ENCODE measurements at places on chromosomes 1 and 21.
A peak's percentile ranks its signal among the peaks of the same experiment; 100 is the strongest.

DNA sequence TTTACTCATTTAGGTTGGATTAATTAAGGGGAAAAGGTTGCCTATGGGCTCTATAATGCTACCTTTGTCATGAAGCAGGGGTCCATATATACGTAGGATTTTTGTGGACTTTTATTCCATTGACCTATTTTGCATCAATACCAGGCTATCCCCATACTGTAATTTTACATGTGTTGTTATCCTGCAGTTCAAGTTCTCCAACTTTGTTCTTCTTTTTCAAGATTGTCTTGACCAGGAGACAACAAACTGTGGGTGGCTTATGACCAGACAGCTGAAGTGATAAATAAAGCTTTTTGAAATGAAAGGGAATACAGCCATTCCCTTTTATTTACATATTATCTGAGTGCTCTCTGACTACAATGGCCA, 345.7 kb downstream of the BARHL2 start:
- DNase-seq, result no peak

DNA sequence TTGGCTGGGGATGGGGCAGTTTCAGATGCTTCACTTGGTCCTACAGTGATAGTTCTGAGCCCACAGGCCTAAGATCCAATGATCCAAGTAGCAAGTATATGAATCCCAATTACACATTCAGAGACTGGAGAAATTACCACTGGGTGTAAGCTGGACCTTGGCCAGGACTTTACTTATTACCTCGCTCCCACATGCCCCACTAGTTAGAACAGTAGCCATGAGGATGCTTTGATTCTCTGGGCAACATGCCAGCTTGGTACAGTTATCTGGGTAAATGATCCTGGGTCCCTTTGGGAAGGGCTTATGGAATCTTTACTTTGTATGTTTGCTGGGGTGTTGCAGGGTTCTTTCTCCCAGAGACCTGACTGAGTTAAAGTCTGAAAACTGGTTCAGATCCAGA, 5.0 kb upstream of the FCAMR start:
- DNase-seq, result no peak

DNA sequence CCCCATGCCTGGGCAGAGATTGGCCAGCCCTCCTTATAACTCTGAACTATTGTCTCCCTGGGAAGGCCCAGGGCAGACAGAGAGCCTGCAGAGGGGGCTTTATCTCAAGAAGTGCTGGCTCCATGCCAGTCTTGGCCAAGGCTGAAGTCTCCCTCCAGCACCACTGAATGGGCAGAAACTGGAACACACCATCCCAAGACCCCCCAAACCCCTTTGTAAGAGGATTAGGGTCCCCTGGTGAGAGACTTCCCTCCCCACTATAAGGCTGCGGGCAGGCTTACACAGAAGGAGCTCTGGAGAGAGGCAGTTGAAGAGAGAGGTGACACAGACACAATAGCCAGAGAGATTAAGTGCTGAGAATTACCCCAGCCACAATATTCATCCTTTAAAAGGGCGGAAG, 97.2 kb downstream of the NAV1 start:
- DNase-seq, result no peak

DNA sequence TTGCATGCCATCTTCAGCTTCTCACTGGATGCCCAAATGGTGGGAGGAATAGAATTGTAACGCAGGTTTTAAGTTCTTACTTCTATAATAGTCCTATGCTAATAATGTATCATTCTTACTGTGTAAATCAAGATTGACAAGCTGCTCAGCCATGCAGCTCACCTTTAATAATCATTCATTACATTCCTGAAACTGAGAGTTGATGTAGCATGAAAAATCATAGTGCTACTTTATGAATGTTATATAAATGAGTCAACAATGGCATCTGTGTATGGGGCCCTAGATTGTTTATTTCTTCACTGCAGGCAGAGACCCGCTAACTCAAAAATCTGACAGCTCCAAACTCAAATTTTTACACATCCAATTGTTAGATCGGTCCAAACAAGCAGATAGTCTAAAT, 34.4 kb downstream of the FH start:
- no peak for DNase-seq

GRCh38 chr1:168693872-168694238, 35.2 kb downstream of the DPT start:
- DNase-seq, result no peak

- DNase-seq, result peak; percentile 84
These were observed 44.4 kb downstream of the NENF start for GRCh38 chr1:212477014-212477679.

DNA sequence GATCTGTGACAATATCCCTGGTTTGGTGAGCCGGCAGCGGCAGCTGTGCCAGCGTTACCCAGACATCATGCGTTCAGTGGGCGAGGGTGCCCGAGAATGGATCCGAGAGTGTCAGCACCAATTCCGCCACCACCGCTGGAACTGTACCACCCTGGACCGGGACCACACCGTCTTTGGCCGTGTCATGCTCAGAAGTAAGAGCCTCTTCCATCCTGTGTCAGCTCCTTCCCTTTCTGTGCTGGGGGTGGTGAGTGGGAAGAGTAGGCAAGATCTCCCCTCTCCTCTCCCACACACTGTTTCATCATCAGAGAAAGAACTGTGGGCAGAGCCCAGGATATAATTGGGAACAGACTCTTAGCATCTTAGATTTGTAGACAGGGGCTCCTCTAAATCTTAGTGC, 6.1 kb downstream of the WNT2B start:
- DNase-seq, result no peak

GRCh38 chr1:243963571-243963970, 87.5 kb upstream of the ZBTB18 start:
- DNase-seq, result peak; percentile 14

- DNase-seq, result peak; percentile 56
These were observed 25.1 kb downstream of the C2CD2 start for GRCh38 chr21:41928621-41929220.

GRCh38 chr1:109046671-109047070, 4.8 kb upstream of the WDR47 start:
- DNase-seq, result no peak

- peak; percentile 51 for DNase-seq
These were observed 37.9 kb upstream of the PDC start for GRCh38 chr1:186498695-186499389.

DNA sequence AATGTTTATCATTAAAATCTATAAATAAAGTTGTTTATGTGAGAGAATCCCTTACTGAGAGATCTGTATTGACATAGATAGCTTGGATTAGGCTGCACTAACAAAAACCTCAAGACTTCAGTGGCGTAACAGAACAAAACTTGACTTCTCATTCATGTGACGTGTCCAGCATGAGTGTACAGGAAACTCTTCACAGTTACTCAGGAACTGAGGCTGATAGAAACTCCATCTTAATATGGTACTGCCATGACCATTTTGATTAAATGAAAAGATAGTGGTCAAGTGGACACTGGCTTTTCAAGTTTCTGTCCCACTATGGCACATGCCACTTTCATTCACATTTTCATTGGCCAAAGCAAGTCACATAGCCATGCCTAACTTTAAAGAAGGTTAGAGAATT, 3.7 kb downstream of the ST3GAL3 start:
- DNase-seq, result peak; percentile 91

- DNase-seq, result no peak
These were observed 657.0 kb downstream of the AMY1C start for GRCh38 chr1:104406728-104407127.

GRCh38 chr1:50424045-50424883, 1.0 kb upstream of the DMRTA2 start:
- no peak for DNase-seq

GRCh38 chr1:63601463-63601862, 8.3 kb downstream of the PGM1 start:
- no peak for DNase-seq

- DNase-seq, result peak; percentile 23
These were observed 398.3 kb downstream of the KCNT2 start for GRCh38 chr1:196209983-196210382.

DNA sequence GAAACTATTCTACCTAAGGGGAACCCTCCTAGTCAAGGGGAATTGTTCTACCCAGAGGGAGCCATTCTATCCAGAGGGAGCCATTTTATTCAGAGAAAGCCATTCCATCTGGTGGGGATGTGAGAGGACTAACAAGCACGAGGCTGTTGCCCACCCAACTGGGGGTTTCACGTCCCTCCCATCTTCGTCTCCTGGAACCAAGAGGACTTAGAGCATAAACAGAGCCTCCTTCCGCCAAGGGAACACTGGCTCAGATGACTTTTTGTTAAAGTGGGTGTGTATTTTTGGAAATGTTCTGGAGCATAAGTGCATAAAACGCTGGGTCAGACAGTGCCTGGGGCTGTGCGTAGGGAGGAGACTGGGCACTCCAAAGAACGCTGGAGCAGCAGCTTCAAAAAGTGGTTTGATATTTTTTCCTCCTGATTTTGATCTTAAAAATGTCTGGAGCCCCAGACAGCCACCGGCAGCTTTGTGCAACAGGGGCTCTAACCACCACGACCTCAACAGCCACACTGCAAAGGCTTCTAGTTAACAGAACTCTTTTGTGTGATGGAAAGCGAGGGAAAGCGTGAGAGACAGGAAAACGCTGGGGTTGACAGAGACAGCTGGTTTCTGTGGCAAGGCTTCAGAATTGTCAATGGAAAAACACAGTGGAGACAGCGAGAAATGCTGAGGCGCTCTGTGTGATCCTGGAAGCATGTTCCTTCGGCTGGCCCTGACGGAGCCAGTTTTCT, 363.6 kb upstream of the CAMK1G start:
- no peak for DNase-seq

DNA sequence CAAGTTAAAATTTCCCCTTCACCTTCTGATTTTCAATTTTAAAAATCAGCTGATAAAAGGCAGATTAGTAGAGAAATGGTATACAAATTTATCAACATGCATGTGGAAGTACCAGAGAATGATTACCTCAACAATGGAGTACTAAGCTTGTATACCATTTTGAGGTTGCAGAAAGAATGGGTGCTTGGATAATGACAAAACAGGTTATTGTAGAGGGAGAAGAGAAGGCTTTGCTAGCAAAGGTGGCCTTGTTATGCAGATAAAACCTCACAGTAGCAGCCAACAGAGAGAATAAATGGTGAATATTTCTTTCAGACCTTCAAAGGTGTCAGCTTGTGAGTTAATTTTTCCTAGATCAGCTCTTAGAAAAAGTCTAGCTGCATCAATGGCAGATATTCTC, 1174.9 kb upstream of the ADGRL4 start:
- DNase-seq, result no peak

DNA sequence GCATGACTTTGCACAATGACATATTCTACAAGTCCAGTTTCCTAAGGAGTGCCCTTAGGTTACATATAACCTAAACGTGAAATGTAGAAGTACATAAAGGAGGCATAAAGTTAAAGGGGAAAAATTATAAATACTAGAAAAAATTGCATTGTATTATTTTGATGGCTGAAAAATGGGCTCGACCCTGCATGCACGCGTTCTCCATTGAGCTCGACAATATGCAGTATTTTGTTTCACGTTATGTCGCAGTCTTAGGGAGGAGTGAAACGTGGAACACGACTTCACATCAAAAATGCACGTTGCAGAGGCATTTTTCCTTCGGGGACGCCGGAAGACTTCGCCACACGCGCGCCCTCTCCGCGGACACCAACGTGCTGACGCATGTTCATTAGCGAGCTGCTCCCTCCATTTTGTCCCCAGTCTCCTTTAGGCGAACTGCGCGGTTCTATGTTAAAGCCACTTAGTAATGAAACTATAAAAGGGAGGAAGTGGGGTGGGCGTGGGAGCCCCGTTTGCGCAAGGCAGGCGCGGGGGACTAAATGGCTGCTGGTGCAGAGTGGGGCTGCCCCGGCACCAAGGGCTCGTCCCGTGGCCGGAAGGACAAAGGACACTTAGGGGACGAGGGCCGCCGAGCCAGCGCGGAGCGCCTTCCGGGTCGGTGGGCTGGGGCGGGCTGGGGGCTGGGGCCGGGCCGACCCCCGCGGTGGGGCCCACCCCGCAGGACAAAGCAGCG, 749 bp upstream of the COX20 start:
- DNase-seq, result peak; percentile 96

- peak; percentile 74 for DNase-seq
These were observed 87.6 kb downstream of the IFI44 start for GRCh38 chr1:78737241-78737640.

DNA sequence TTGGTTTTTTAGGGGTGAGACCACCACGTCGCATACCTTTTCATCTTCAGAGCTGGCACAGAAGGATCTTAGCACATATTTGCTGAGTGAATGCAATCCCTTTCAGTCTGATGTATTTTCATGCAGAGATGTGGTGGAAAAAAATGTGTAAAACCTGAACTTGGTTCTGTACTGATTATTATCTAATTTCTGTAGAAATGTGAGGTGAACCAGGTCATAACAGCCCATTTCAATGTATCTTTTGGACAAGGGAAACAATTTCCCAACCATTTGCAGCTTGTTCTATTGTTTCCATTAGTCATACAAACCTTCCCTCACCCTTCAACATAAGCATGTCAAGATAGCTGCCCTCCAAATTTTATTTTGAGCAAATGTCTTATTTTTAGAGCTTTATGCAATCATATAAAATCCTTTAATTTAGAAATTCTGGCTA, 46.8 kb upstream of the RUNX1 start:
- peak; percentile 8 for DNase-seq

DNA sequence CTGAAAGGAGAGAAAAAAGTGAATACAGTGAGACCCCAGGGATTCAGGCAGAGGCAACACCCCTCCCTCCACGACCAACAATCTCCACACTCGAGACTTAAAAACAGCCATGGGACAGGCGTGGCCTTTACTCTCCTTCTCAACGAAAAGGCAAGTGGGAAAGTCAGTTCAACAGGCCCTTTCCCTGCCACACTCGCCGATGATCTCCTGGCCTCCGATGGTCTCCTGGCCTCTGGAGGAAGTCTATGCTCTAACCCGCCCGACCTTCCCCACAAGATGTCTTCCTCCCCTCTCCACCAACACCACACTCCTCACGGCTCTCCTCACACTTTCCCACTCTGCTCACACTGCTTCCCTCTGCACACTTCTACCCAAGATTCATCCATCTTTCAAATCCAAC, 7.6 kb downstream of the PSMG1 start:
- DNase-seq, result no peak

DNA sequence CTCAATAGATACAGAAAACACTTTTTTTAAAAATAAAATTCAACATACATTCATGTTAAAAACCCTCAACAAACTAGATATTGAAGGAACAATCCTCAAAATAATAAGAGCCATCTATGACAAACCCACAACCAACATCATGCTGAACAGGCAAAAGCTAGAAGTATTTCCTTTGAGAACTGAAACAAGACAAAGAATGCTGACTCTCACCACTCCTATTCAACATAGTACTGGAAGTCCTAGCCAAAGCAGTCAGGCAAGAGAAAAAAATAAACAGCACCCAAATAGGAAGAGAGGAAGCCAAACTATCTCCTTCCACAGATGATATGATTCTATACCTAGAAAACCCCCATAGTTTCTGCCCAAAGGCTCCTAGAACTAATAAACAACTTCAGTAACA, 46.2 kb upstream of the IVNS1ABP start:
- DNase-seq, result no peak

DNA sequence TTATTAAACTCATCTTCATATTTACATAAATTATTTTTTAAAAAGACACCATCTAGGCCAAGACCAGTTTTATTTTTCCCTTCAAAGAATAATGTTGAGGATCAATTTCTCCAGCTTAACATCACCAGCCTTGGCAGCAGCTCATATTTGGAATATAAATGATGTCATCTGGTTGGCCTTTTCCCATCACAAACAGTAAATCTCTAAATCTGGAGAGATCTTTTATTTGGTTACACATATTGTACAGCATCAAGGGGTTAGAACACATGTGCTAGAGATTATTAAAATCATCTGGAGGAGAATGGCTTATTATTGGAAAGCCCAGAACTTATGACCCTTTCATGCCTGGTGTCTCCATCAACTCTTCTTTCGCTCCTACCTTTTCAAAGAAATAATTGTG, 508.8 kb downstream of the PLPP3 start:
- peak; percentile 43 for DNase-seq
